ENCODE measurements at places on chromosomes 7 and 10.
A peak's percentile ranks its signal among the peaks of the same experiment; 100 is the strongest.

GRCh38 chr7:129536323-129536722 is 34.0 kb downstream of the SMKR1 start:
- H3K4me3 ChIP-seq: no peak overlapping the region
- no peak overlapping the region for H3K27ac ChIP-seq
- DNase-seq: peak; percentile 56
- H3K36me3 ChIP-seq: no peaks in the 10 kb centered on the region
- H3K27me3 ChIP-seq: no peaks in the 10 kb centered on the region

- no peak overlapping the region for H3K27ac ChIP-seq
- no peak overlapping the region for H3K4me3 ChIP-seq
- no peaks in the 10 kb centered on the region for H3K27me3 ChIP-seq
- no peak for DNase-seq
Measured at GRCh38 chr7:18221377-18222293, 194.0 kb upstream of the PRPS1L1 start.

DNA sequence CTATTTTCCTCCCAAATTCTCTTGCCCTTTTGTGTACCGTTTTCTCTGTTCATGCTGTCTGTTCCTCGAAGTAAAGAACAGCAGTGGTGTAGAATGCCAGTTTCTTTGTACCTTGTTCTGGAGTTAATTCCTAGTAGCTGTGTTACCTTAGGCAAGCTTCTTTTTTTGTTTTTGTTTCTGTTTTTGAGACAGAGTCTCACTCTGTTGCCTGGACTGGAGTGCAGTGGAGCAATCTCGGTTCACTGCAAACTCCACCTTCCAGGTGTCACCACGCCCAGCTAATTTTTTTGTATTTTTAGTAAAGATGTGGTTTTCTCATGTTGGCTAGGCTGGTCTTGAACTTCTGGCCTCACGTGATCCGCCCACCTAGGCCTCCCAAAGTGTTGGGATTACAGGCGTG is 221.2 kb downstream of the BBS9 start:
- DNase-seq: no peak
- no peak overlapping the region for H3K4me3 ChIP-seq
- no peak overlapping the region for H3K27ac ChIP-seq
- no peaks in the 10 kb centered on the region for H3K36me3 ChIP-seq
- H3K27me3 ChIP-seq: no peaks in the 10 kb centered on the region
- H3K4me1 ChIP-seq: no peaks in the 10 kb centered on the region

DNA sequence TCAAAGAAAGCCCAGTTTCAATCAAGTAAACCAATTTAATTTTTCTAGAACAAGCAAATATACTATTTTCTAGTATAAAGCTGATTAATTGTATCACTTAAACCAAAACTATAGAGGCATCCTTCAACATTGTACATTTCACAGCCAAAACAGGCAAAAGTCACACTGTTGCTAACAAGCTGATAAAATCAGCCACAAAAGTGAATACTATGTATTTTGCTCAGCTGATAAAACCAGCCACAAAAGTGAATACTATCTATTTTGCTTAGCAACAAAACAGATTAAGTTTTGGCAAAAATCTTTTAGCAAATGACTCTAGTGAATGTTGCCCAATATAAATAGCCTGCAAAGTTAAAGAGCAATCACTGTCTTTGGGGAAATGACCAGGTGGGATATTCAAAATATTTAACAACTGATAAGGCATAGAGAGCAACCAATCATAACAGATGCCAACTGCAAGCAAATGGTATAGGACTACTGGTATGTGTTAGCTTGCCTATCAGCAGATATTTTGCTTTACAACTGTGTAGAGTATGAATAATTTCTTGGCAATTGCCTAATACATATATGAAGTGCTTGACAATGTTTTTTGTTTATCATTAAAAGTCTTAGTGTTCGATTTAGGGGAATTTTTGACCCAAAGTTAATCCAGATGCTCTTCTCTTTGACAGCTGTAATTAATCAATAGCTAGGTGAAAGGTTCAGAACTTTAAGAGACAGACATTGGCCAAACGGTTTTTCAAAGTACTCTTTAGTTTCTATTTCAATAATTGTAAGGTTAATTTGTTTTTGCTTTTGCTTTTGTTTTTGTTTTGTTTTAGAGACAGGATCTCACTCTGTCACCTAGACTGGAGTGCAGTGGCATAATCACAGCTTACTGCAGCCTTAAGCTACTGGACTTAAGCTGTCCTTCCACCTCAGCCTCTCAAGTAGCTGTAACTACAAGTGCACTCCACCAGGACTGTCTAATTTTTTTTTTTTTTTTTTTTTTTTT is 44.4 kb upstream of the SP4 start:
- DNase-seq: peak; percentile 11
- H3K27me3 ChIP-seq: no peaks in the 10 kb centered on the region
- H3K4me1 ChIP-seq: no peaks in the 10 kb centered on the region
- no peak overlapping the region for H3K27ac ChIP-seq
- no peak overlapping the region for H3K4me3 ChIP-seq

- no peak for DNase-seq
- H3K4me3 ChIP-seq: no peak overlapping the region
- H3K36me3 ChIP-seq: no peaks in the 10 kb centered on the region
Measured at GRCh38 chr10:97020452-97021400, 165.0 kb downstream of the SLIT1 start.
